Activated CD8-positive, alpha-beta memory T cell treated with anti-CD3 and anti-CD28 coated beads for 48 hours (primary cell): ENCODE measurements at places on chromosomes 13 and 19.

- DNase-seq = no peak
Observed at GRCh38 chr19:27986299-27986698, 1226.7 kb downstream of the UQCRFS1 start.

GRCh38 chr13:49481788-49482187, 14.0 kb upstream of the PHF11 start:
- no peak for DNase-seq

DNA sequence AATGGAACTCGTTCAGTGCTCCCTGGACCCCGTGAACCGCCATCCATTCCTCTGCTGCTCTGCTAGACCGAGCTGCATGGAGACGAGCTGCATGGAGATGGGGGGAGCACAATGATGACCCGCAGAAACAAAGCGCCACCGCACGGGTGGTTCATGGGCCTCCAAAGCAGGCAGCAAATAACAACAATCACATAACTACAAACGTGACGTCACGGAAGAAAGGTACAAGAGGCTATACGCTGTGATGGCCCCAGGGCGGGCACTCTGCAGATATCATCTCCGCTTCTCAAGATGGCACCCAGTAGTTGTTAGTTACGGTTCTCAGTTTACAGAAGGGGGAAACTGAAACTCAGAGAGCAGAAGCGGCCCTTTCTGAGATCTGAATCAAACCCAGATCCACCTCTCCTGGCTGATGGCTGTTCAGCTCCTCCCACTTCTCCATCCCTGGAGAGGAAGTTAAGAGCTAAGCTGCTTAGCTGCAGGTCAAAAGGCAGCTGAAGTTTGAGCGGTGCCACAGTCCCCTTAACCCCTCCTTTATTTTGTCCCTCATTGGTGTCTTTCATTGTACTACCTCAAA, 1.7 kb downstream of the ATP13A1 start:
- DNase-seq = no peak

DNA sequence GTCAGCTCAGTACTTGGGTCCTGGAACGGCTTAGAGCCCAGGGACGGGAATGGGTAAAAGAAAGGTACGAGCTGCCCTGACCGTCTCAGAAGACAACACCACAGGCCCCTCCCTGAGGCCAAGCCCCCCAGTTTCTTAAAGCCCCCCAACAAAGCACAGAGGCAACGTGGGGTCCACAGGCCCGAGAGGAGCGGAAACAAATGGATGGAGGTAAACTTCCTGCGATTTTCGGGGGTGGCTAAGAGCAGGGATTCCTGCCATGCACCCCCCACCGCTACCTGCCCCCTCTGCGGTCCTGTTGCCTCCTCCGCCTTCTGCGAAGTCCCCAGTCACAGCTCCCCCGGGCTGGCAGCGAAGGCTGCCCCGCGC, 48.2 kb downstream of the PTPRS start:
- DNase-seq = no peak

GRCh38 chr13:59483501-59484145, 680.1 kb downstream of the DIAPH3 start:
- DNase-seq = no peak

- no peak for DNase-seq
Observed at GRCh38 chr19:34731019-34731829, 2.8 kb upstream of the ZNF181 start.

- no peak for DNase-seq
Observed at GRCh38 chr19:39469036-39469435, 11.6 kb upstream of the TIMM50 start.

GRCh38 chr13:110228936-110229904, 77.7 kb downstream of the COL4A1 start:
- DNase-seq = no peak

- no peak for DNase-seq
Observed at GRCh38 chr13:100561599-100562204, 26.9 kb downstream of the GGACT start.

- no peak for DNase-seq
Observed at GRCh38 chr13:48233889-48234488, 983 bp downstream of the ITM2B start.

GRCh38 chr19:37095859-37096258, 17.6 kb downstream of the ZNF420 start:
- no peak for DNase-seq

- no peak for DNase-seq
Observed at GRCh38 chr19:42067315-42067888, 2.6 kb downstream of the GRIK5 start.

- no peak for DNase-seq
Observed at GRCh38 chr19:42165146-42165545, 32.9 kb upstream of the POU2F2 start.

GRCh38 chr13:40389081-40389641, 277.3 kb downstream of the FOXO1 start:
- DNase-seq = no peak

GRCh38 chr13:97327506-97328221, 105.5 kb downstream of the MBNL2 start:
- DNase-seq = no peak
